ENCODE measurements at places on chromosomes 6 and 20.

- DNase-seq: no peak
Measured at GRCh38 chr6:45185403-45186251, 142.5 kb upstream of the RUNX2 start.

- no peak for DNase-seq
Measured at GRCh38 chr6:167736486-167737204, 90.1 kb upstream of the AFDN start.

GRCh38 chr20:10178727-10179313 is 39.8 kb upstream of the SNAP25 start:
- DNase-seq: no peak

DNA sequence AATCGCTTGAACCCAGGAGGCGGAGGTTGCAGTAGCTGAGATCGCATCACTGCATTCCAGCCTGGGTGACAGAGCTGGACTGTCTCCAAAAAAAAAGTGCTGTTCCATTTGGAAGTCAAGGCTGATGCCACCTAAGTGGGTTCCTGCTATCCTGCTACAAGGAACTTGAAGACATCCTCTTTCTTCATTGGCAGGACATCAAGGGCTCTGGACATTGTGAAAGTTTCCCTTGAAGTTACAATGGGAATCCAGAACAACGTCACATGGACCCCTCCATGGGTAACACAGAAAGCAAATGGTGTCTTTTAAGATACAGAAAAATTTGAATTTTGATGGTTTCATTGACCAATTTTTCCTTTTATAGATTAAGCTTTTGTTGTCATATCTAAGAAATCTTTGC is 15.5 kb upstream of the ITCH start:
- no peak for DNase-seq

DNA sequence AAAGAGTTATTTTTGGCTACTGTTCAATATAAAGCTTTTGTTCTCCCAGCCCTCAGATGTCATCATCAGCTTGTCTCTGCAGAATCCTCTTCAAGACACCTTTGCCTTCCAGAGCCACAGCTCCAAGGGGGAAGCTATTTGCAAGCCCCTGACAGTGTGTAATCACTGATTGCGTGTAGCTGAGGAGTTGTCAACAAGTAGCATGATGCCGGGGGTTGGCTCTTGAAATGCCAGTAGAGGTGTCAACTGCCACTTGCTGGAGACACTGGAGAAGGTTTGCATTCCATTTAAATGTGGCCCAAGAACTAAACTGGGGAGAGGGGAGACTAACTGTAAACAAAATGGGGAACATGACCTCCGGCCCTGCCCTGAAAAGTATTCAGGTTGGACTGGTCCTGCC is 44.3 kb upstream of the PDYN start:
- no peak for DNase-seq

DNA sequence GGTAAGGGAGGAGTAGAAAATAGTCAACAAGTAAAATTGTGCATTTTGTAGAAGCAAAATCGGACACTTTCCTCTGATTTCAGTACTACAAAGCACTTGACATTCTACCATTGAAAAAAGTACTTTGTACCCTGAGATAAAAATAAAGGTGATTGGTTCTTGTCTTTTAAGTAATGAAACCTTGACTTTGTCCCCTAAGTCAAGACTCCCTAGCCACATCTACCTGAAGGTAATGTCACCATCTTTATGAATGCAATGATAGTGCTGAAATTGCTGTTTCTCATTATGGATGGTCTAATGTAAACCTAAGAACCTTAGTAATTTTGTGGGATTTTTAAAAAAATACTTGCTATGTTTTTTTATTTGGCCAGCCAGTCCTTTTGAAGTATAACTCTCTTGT is 2.4 kb upstream of the MAN1A1 start:
- DNase-seq: no peak

All from stimulated activated CD4-positive, alpha-beta T cell treated with anti-CD3 and anti-CD28 coated beads, Interleukin-1b, Interleukin-23, amount 100 ng/mL, for 4 hours (primary cell).